ENCODE measurements at places on chromosomes 11 and 22.

DNA sequence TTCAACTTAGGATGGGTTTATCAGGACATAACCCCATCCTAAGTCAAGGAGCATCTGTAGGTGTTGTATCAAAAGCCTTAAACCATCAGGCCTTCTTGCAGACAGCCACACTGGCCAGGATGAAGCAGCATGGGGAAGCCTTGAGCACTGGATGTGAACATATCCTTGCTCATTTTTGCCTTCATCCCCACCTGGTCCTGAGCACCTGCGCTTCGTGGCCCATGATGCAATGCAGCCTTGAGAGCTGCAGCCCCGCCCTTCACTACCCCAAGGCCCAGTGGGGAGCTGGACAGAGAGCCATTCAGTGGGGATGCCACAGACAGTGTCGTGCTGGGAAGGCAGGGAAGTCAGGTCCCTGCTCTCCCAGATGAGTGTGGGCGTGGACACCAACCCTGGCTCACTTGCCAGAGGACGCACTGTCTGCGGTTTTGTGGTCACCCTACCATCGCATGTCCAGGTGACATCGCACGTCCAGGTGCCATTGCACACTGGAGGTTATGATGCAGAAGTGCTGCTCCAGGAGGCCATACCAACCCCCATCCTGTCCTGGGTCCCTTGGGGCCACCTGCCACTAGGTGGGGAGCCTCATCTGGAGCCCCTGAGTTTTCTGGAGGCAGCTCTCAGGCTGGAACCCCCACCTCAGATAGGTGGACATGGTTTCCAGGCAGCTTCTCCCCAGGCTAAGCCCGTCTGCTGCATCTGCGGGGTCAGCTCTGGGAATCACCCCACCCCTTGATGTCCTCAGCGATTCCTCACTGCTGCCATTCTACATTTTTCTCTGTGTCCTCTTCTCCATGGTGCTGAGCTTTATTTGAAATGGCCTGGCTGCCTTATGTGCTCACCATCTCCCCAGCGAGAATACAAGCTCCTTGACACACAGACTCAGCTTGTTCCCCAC is 14.4 kb downstream of the GNAZ start:
- DNase-seq: no peak

GRCh38 chr22:37638391-37639069 is 939 bp upstream of the SH3BP1 start:
- no peak for DNase-seq

DNA sequence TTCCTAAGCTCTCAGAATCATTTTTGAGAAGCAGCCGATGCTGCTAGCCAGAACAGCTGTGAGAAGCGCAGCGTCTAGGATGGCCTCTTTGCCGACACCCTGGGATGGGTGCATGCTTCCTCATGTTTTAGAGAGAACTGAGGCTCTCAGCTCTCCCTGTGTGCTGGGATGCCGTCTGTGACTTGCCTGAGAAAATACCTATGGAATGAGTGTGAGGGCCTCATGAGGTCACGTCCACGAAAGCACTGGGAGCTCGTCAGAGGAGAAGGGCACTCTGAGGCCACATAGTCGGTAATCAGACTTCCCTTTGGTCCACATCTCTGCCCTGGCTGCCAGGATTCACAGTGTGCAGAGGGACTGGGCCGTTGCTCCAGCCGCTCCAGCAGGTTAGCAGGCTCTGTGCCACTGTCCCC is 54.7 kb downstream of the MICAL3 start:
- DNase-seq: no peak

DNA sequence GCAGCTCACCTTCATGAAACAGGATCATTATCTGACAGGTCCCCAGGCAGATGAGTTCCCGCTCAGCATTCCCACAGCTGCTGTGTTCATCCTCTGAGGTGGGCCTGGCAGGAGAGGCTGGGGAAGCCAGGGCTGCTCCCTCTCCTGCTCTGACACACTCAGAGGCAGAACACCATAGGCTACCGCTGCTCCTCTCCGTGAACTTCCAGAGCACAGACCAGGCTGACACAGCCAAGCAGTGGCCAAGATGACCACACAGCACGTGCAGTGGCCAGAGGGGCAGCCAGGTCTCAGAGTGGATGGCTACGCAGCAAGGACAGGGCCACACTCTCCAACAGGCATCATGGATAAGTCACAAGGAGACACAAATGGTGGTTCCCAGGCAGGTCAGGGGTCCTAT is 8.5 kb downstream of the PRODH start:
- no peak for DNase-seq

DNA sequence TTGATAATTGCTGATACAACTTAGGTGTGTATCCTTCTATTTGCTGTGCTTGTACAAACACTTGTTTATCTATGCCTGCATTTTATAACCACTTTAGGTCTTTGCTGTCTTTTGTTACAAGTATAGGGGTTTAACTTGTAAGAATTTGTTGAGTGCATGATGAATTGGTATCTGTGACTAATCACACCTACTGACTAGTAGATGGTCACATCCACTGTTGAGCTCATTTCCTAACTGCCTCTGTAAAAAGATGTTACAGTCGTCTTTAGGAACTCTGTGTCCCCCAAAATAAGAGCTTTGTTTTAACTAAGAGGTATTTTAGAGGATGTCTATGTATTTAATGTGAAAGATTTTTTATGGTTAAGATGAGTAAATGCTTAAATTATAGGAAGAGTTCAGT is 60.5 kb downstream of the HIPK3 start:
- no peak for DNase-seq

DNA sequence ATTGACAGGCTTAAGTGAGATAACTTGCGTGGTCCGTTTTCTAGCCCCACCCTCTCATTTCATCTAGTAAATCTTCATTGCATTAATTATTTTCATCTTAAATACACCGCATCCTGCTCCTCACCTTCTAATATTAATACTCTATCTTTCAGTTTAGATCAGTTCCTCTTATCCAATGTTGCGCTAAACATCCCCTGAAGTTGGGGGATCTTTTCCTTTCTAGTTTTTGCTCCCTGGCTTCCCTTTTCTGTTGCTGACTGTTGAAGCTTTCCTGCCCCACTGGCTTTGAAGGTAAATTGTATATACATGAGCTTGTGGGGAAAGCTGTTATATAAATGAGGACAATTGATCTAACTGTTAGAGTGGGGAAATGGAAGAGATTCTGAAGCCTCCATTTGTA is 7.2 kb downstream of the CAT start:
- no peak for DNase-seq

DNA sequence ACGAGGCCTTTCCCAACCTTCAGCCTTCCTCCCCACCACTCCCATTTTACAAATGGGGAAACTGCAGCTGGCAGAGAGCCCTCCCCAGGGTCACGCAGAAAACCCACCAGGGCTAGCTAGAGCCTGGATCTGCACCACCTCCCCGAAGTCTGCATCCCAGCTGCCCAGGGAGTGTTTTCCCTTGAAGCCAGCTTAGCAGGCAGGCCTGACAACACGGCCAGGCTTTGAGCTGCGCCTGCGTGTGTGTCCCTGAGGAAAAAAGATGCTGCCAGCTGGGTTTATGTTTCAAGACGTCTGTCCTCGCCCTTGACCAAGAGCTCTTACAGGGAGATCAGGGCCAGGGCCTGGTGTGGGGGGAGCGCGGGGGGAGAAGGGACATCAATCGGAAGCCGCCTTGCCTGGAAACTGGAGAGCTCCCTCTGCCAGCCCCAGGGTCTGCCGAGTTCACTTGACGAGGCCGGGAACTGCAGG is 20.3 kb downstream of the WNT11 start:
- DNase-seq: no peak

DNA sequence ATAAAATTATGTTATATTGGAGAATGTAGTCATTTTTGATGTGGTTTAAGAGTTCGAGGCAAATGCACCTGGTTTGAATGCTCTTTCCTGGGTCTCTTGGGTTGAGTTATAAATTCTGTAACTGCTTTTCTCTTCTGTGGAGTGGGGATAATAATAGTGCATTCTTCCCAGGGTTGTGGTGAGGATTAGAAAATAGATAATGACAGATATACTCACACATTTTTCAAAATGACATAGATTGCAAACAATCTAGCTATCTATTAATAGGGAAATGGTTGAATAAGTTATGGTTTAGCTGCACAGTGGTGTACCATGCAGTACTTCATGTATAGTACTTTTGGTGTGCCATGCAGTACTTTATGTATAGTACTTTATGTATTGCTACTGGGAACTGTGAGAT is 67.4 kb downstream of the SWAP70 start:
- DNase-seq: no peak

DNA sequence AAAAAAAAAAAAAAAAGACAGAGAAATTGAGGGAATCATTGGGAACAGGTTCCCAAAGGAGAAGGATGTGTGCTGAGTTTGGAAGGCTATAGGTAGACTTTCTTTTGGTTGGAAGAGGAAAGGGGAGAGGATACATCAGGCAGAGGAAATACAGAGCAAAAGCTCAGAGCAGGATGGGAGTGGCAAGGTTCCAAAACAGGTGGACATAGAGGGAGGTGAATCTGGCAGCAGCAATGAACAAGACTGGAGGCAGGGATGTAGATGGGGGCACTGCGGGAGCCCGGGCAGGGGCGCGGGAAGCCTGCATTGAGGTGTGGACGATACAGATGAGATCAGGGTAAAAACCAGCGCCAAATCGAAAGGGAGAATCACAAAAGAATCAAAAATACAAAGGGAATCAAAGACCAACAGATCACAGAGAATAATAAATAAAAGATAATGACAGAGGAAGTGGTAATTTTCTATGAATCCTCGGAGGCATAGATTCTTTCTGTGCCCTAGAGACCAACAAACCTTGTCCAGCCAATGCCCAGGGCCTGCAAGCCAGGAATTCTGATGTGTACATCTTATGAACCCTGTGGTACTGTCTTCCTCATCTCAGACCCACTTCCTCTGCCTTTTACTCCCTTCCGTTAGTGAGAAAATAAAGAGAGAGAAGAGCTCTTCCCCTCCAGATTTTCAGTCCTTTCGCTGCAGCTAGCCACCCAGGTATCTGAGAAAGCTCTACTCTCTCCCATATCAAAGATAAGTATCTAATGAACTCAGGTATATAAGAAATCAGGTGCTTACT is 70.3 kb downstream of the SLC1A2 start:
- DNase-seq: no peak

DNA sequence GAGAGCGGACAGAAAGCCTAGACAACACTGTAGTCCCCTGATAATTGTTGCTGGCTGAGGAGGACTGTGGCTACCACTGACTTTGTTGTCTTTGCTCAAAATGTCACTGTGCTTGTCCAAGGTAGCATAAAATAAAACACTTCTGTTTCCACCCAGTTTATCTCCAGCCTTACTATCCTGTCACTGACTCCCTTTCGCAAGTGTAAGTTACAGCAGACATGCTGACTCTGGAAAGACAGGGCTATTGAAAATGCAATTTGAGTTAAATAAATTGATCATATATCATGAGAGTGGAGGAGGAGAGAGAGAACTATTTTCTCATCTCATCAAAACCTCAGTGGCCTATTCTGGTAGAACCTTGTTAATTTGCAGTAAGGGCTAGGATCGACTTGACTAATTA is 138.0 kb upstream of the KIRREL3 start:
- no peak for DNase-seq

- DNase-seq: no peak
Observed at GRCh38 chr11:64341429-64341828, 1.4 kb downstream of the CCDC88B start.

All from effector memory CD4-positive, alpha-beta T cell (primary cell).